ENCODE measurements at places on chromosomes 1 and 21. TPM values are rescaled to one million over a fixed set of nuclear protein-coding genes. Genes with fewer than 3 reads are reported as not detected.

Gene ADGRL4
- total RNA-seq, result 8.2 TPM

Gene GPR3
- total RNA-seq, result 0.09 TPM

Gene CFAP410
- 11.3 TPM for total RNA-seq

Gene TFF2
- not detected for total RNA-seq

Gene SPRR2B
- not detected for total RNA-seq

Data from bronchial smooth muscle cell (primary cell).